Hair follicle dermal papilla cell (primary cell): ENCODE measurements at places on chromosomes 7 and 10. TPM values are rescaled to one million over a fixed set of nuclear protein-coding genes. Genes with fewer than 3 reads are reported as not detected.

PSD gene
- total RNA-seq: 0.61 and 1.1 TPM in 2 replicates

PLPP4 gene
- total RNA-seq: 0.65 and 2.1 TPM in 2 replicates

LRRC4 gene
- total RNA-seq: 0.12 and 0.32 TPM in 2 replicates

SMKR1 gene
- total RNA-seq: 0.12 and 0.32 TPM in 2 replicates

ZNF727 gene
- total RNA-seq: 0.24 and 0.32 TPM in 2 replicates

CCZ1B gene
- total RNA-seq: 30.4 and 50.0 TPM in 2 replicates

MYH16 gene
- not detected in 2 replicates for total RNA-seq

ADIRF gene
- 10.4 and 24.4 TPM in 2 replicates for total RNA-seq

CALML3 gene
- 0.12 TPM in 1 of 2 replicates, not detected in the other for total RNA-seq

ADCYAP1R1 gene
- not detected in 2 replicates for total RNA-seq

PRTFDC1 gene
- 14.0 and 22.1 TPM in 2 replicates for total RNA-seq

TMEM213 gene
- total RNA-seq: not detected in 2 replicates

NEBL gene
- not detected in 2 replicates for total RNA-seq

CACNA2D1 gene
- total RNA-seq: 34.0 and 40.4 TPM in 2 replicates

MYL10 gene
- not detected in 2 replicates for total RNA-seq

NUTM2D gene
- total RNA-seq: 1.7 and 2.3 TPM in 2 replicates

SPDYE2B gene
- not detected in 2 replicates for total RNA-seq

C10orf53 gene
- not detected in 2 replicates for total RNA-seq

ZNF735 gene
- total RNA-seq: not detected in 2 replicates

ZNF804B gene
- not detected in 2 replicates for total RNA-seq

FAM25G gene
- total RNA-seq: not detected in 2 replicates

CUL2 gene
- total RNA-seq: 22.5 and 29.7 TPM in 2 replicates

PRKCQ gene
- 0.16 and 0.24 TPM in 2 replicates for total RNA-seq
